ENCODE measurements at places on chromosomes 3 and 15.

DNA sequence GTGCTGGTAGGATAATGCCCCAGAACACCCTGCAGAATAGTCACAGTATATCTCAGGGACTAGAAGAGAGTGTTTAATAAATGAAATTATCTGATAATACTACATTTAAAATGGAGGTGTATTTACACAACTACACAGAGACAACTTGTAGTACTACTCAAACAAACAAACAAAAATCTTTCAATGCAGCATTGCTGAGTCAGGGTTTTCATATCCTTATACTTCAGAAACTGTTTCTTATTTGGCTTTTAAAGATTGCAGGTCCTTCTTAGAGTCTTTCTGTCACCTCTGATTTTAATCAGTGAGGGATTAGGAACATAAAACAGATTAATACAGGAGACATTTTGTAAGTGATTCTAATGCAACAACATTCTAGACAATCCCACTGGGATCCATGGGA is 57.4 kb downstream of the EPHA3 start:
- DNase-seq = no peak

DNA sequence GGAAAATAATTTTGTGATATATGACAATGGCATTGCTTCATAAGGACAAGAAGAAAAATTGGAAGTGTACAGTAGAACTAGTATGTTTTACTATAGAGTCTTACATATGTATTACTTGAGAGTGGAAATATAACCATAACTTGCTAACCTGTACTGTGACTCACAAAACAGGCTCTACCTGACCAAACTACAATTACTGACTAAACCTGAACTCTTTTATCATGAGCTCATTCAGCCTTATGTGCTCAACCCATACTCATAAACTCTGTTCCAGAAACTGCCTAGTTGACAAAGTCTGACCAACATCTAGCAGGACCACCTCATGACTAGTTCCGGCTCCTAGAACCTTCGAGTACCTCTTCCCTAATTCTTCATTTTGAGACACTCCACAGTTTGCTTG is 6.3 kb downstream of the CDIN1 start:
- no peak for DNase-seq

DNA sequence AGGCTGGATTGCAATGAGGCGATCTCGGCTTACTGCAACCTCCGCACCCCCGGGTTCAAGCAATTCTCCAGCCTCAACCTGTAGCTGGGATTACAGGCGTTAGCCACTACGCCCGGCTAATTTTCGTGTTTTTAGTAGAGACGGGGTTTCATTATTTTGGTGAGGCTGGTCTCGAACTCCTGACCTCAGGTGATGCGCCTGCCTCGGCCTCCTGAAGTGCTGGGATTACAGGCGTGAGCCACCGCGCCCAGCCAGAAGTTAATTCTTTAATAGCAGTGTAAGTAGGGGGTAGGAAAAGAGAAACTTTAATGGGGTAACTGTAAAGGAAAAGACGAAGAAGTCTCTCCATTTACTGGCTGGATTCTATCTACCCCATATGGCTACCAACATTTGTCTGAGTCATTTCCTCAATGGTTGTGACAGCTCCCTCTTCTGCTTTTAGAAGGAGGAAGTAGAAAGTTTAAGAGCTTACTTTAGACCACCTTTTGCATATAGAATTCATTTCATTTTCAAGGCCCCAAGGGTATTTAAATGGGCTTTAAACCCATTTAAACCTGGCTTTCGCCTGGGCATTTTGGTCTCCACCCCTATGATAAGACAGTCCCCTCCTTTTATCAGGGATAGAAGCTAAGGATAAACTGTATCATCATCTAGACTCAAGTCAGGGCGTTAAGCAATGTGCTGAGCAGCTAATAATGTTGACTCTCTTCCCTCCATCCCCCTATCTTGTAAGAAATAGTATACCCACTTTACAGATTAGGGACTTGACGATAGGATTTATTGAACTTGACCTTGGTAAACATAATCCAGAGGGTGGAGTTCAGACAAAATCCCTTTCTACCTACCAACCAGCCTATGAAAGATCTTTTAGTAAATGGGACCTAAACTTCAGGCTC is 1.1 kb upstream of the CDV3 start:
- peak; percentile 88 for DNase-seq

GRCh38 chr3:141330235-141330634 is 38.1 kb upstream of the ZBTB38 start:
- no peak for DNase-seq

- DNase-seq = no peak
These were observed 49.5 kb downstream of the IQGAP1 start for GRCh38 chr15:90437516-90437915.

- no peak for DNase-seq
These were observed 21.2 kb upstream of the SIAH2 start for GRCh38 chr3:150783920-150784746.

GRCh38 chr3:106438887-106439286 is 570.1 kb upstream of the CBLB start:
- DNase-seq = no peak

DNA sequence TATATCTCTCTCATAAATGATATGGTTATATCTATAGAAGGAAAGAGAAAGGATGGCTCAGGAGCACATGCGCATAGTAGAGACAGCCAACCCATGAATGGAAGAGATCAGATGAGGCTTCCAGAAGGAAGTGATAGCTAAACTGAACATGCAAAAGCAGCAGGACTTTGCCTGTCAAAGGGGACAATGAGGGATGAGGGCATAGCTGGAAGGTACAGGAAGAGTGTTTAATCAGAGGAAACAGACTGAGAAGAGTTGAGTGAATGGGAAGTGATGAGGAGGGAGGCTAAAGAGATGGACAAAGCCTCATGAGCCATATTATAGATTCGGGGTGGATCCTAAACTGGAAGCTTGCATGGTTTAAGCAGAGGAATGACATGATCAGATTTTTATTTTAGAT is 26.5 kb upstream of the VEPH1 start:
- no peak for DNase-seq

- no peak for DNase-seq
These were observed 28.4 kb upstream of the PIK3CB start for GRCh38 chr3:138862924-138863775.

GRCh38 chr15:43793647-43794046 is 1.5 kb downstream of the SERF2 start:
- no peak for DNase-seq

Data from GM12864 (cell line).